SK-N-SH (cell line): ENCODE measurements at places on chromosomes 7 and 10.

- DNase-seq: no peak
These were observed 40.7 kb upstream of the AP5Z1 start for GRCh38 chr7:4734587-4735345.

GRCh38 chr10:48577158-48577557 is 27.7 kb downstream of the ARHGAP22 start:
- DNase-seq: no peak

GRCh38 chr10:72260976-72261783 is 12.5 kb upstream of the DDIT4 start:
- DNase-seq: peak; percentile 57

DNA sequence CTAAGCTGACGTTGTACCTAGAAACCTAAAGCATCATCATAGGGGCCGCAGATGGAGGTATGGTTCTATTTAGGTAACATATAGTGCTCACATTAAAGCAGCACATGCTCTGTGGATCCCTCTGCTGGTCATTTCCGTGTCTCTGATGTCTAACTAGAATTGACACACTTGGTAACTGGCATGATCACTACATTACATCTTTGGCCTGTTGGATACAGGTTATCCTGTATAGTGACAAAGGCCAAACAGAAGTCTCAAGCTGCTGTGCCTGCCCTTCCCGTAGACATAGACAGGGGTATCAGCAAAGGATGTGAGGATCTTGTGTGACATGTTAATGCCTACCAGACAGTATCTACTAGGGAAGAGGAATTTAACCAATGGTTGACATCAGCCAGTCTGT is 51.2 kb downstream of the KIF5B start:
- peak; percentile 38 for DNase-seq

DNA sequence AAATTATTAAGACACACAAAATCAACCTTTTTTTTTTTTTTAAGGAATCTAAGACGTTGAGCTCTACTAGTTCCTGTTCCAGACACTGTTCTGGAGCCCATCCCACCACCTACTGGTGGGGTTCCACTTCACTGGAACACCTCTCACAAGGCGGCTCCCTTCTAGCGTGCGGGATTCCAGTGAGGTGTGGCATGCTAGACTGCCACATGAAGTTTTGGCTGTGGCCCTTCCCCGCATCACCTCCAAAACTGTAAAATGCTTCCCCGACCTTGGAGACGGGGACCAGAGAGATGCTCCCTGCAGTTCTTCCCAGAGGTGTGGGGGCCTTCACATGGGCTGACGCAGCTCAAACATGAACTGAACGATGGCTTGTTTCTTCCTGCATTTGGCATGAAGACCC is 12.6 kb downstream of the FAM53B start:
- no peak for DNase-seq

- peak; percentile 28 for DNase-seq
These were observed 21.4 kb downstream of the KDM7A start for GRCh38 chr7:140155428-140155827.

- DNase-seq: no peak
These were observed 189.6 kb upstream of the NRP1 start for GRCh38 chr10:33524041-33524440.

DNA sequence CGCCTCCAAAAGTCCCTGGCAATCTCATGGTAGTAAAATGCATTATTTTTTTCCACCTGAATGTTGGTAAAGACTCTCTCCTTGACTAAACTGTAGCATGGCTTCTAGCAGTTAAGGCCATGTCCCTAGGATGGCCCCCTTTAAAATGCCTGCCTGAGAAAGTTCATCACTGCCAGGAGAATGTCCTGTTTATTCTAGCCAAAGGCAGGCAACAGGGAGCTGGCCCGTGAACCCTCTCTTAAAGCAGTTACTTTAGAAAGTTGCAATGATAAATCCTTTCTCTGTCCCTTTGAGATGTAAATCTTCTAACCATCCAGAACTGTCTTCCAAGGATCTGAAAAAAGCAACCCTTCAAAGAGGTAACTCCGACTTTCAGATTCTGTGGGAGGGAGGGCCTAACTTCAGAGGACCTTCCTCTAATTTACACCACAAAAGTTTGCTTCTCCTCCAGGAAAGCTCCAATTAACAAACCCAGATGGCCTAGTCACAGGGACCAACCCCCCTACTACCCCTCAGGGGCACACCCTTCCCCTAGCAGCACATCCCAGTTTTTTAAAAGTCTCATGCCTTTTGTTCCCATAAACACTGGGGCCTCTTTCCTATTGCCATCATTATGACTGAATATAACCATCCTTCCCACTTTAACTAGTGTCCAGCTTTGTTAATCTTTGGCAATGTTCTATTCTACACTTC is 5.5 kb downstream of the DNTT start:
- no peak for DNase-seq

DNA sequence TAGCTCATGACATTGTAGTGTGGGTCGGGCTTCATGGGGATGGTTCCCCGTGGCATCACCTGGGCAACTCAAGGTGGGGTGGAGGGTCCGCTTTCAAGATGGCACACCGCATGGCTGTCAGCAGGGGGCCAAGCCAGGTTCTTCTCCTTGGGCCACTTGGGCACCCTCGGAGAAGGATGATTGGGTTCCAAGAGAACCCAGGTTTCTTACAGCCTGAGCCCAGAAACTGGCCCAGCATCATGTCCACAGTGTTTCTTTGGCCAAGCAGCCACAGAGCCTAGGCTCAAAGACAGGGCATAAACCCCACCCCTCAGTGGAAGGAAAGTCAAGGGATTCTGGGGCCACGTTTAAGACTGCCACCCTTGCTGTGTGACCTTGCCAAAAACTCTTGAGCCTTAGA is 110.6 kb downstream of the PTPN20 start:
- DNase-seq: no peak

- no peak for DNase-seq
These were observed 155.1 kb downstream of the ANK3 start for GRCh38 chr10:60234551-60234950.

DNA sequence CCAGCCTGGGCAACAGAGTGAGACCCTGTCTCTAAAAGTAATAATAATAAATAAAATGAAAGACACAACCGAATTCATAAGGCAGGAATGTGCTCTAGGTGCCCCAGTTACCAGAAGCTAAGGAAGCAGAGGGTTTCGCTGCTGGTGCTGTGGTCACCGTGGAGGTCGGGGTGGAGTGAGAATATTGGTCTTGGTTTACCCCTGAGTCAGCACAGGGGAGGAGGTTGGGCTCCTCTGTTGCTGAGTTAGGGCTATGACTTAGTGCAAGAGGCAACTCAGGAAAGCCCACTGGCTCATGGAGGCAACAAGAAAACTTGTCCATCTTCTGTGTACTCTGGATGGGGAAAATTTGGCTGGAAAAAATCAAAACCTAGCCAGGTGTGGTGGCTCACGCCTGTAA is 117.1 kb downstream of the MYL10 start:
- DNase-seq: no peak

DNA sequence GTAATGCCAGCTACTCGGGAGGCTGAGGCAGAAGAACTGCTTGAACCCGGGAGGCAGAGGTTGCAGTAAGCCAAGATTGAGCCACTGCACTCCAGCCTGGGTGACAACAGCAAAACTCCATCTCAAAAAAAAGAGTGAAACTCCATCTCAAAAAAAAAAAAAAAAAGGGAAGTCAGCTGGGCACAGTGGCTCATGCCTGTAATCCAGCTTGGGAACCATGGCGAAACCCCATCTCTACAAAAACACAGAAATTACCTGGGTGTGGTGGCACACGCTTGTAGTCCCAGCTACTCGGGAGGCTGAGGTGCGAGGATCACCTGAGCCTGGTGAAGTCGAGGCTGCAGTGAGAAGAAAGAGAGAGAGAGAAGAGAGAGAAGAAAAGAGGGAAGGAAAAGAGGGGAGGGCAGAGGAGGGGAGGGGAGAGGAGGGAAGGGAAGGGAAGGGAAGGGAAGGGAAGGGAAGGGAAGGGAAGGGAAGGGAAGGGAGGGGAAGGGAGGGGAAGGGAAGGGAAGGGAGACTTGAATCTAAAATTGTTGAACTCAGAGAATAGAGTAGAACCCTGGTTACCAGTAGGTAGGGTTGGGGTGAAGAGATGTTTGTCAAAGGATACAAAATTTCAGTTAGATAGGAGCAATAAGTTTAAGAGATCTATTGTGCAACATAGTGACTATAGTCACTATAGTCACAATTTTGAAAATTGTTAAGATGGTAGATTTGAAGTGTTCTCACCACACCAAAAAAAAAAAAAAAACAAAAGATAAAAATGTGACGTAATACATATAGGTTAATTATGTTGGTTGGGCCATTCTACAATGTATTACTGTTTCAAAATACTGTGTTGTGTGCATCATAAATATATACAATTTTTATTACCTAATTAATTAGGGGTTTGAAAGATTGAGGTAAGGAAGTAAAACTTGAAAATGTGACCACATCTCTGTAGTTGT is 2.5 kb downstream of the SLC16A9 start:
- DNase-seq: no peak

DNA sequence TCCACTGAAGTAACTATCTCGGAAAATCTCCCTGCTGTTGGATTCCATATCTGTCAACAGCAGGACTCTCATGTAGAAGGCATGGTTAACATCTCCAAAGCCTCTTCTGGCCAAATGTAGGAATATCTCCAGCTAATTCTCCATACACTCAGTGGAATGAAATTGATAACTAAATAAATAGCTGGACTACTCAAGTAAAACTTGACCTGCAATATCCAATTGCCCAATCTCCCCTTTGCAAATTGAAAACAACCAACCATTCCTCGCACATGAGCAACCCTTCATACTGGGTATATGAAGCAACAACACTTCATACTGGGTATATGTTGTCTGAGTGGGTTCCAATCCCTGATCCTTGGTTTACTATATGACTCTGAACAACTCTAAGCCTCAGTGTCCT is 105.4 kb upstream of the KMT2E start:
- DNase-seq: no peak

GRCh38 chr10:129187331-129187730 is 279.7 kb upstream of the MGMT start:
- DNase-seq: no peak

GRCh38 chr7:23628370-23628769 is 31.2 kb downstream of the CCDC126 start:
- DNase-seq: no peak

DNA sequence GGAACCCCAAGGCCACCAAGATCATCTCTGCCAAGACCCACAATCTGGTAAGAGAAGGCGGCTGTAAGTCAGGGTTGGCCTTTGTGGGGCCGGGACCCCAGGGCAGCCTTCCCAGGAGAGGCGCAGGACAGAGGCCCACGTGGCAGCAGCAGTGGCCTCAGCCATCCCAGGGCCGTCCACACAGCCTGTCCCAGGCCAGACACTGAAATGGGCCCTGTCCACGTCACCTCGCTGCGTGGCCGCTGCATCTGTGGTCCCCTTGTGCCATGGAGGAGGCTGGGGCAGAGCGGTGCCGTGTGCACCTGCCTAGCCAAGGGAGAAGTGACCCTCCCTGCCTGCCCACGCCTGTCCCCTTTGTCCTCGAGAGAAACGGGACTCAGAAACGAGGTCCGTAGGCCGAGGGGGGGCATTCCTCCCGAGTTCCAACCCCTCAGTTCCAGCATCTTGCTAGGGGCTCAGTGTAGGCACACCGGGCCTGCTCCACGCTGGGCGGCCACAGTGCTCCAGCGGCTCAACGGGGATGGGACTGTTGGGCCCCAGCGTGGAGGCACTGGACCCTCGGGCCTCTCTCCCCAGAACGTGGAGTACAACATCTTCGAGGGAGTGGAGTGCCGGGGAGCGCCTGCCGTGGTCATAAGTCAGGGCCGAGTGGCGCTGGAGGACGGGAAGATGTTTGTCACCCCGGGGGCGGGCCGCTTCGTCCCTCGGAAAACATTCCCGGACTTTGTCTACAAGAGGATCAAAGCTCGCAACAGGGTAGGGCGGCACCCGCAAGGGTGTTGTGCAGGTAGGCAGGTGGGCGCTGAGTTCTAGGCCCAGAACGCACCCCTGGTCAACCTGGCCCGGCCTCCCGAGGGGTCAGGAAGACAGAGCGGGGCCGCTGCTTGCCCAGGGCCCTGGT is 15.6 kb downstream of the DPYSL4 start:
- DNase-seq: no peak

DNA sequence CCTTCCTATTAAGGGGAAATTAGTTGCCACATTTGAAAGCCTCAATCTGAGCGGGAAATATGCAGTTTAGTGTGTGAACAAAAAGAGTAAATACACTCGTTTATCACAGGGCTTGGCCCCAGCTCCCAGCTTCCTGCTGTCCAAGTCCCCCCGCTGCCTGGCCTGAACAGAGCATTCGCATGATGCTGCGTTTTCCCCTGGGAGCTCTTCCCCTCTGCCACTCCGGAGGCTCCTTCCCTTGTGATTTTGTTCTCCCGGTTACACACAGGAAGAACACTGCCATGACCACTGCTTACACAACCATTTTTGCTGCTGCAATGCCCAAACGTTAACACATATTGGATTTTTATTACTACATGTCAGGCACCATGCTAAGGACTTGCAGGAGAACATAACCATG is 120.7 kb upstream of the ADARB2 start:
- DNase-seq: no peak
